ENCODE measurements at places on chromosomes 13 and 19. TPM values are rescaled to one million over a fixed set of nuclear protein-coding genes. Genes with fewer than 3 reads are reported as not detected.

DNA sequence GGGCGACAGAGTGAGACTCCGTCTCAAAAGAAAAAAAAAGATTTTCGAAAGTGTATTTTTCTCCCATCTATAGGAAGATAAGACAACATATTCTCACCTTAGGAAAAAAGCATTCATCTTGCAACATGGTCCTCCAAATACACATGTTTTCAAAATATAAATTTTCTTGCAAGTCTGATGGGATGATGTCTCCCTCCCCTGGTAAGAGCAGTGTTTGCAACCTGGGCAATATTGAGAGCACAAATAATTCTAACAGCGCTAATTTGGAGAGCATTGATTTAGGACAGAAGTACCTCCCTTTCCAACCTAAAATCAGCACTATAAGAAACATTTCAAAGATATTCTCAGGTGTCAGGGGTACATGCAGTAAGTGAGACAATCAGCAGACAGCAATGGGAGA is 61.0 kb upstream of the SHISA2 start:
- no peaks in the 10 kb centered on the region for H3K4me1 ChIP-seq
- H3K36me3 ChIP-seq: no peaks in the 10 kb centered on the region
- H3K27ac ChIP-seq: no peak overlapping the region
- peak; percentile 15 for DNase-seq
- H3K4me3 ChIP-seq: no peak overlapping the region

- no peaks in the 10 kb centered on the region for H3K27me3 ChIP-seq
- DNase-seq: peak; percentile 83
- no peaks in the 10 kb centered on the region for H3K36me3 ChIP-seq
- no peaks in the 10 kb centered on the region for H3K4me1 ChIP-seq
- H3K4me3 ChIP-seq: no peak overlapping the region
Measured at GRCh38 chr13:52085421-52085820, 43.5 kb downstream of the NEK5 start.

The SH2D3A gene
- polyA plus RNA-seq: 0.18 TPM

The CBLC gene
- not detected for polyA plus RNA-seq

The NALCN gene
- 3.5 TPM for polyA plus RNA-seq

The DACH1 gene
- polyA plus RNA-seq: not detected

The DEDD2 gene
- polyA plus RNA-seq: 21.1 TPM
